ENCODE measurements at places on chromosomes 16 and 17.

GRCh38 chr16:4613636-4614570, 785 bp downstream of the UBALD1 start:
- no peak for DNase-seq

- no peak for DNase-seq
Measured at GRCh38 chr17:279331-279730, 73.3 kb downstream of the RPH3AL start.

DNA sequence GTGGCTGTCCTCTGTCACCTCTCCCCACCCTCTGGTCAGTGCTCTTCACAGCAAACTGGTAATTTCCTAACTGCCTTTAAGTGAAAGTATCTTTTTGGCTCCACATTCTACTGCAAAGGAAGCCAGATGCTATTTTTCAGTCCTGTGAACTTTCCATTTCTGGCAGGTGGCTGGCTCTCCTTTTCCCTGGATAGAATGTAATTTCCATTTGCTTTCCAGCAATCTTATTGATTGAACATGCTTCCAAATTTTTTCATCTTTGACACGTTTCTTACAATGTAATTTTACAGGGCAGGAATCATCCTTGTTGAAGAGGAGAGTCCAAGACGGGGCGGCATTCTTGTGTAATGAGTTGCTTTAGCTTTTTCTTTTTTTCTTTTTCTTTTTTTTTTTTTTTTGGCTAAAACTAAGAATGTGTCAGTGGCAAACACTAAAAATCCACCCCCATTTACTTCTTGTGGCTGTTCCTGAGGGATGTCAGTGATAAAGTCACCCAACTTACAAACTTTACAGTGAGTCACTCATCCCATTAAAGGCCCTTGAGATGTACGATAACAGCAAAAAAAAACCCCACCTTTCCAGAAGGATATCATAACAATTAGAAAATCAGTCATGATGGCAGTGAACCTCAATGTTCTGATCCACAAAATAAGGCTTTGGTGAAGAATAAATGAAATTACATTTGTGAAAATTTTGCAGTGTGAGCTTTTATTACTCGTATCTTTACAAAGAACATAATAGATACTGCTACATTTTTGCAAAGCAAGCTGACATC, 29.4 kb upstream of the PRKCA start:
- no peak for DNase-seq

DNA sequence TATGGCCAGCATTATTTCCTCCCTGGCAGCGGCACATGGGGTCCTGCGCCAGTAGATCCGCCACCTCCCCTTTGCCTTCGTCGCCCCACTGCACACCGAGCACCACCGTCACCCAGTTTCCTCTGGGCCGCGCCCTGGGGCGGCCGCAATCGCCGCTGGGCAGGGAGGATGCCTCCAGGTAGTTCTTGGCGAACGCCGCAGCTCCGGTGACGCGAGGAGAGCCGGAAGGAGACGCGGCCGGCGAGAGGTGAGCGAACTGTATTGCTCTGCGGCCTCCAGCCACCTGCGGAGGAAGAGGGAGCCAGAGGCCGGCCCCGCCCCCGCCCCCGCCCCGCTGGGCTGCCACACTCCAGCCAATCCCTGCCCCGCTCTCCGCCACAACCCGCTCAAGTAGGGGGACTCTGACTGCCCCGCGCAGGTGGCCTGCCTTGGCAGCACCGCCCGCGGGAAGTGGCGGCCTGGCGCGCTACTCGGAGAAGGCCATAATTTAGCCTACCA, 11.8 kb upstream of the SLFN13 start:
- no peak for DNase-seq

DNA sequence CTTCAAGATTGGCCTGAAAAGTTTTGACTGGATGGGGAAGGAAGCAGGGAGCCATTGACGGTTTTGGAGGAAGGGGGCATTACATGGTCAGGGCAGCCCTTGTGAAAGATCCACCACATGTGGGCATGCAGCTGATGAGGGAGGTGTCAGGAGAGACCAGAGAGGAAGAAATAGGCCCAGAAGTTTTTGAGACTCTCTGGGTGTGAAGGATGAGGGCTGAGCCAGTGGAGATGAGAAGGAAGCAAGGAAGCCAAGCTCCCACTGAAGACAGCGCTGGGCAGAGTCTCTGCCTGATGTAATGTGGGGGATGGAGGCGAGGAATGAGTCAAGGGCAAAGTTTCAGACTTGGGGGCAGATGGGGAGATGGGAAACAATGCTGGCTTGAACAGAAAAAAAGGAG, 530 bp downstream of the CCL17 start:
- no peak for DNase-seq

DNA sequence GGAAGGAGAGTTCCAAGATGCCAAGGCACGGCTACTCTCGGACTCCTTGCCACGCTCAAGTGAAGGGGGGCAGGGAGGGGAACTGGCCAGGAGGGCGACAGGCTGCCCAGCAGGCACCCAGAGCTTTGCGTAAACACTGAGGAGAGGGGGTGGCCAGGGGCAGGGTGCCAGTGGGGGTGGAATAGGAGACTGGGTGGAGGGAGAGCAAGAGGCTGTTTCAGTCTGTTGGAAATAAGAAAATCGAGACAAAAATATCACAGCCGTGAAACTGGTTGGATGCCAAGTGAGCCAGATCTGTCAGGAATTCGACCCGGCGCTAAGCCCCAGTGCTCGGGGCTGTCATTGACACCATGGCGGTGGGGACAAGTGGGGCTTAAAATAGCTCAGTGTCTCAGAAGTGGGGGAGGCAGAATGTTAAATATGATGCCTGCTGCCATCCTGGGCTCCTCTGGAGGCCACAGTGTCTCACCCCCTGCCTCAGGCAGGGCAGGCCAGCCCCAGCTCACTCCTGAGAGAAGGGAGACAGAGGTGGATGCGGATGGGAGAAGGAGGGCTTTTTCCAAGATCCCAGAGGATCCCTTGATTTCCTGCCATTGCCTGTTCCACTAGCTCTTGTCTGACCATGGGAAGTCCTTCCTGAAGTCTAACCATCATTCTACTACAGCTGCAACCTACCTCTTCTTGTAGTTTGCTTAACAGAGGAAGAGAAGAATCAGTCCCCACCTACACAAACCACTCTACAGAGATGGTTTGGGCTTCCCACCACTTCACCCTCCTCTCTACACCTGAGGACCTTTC, 9.5 kb downstream of the PNMT start:
- no peak for DNase-seq

GRCh38 chr16:54734156-54734555, 196.5 kb upstream of the IRX5 start:
- no peak for DNase-seq

GRCh38 chr17:60169921-60170817, 20.4 kb downstream of the CA4 start:
- no peak for DNase-seq

DNA sequence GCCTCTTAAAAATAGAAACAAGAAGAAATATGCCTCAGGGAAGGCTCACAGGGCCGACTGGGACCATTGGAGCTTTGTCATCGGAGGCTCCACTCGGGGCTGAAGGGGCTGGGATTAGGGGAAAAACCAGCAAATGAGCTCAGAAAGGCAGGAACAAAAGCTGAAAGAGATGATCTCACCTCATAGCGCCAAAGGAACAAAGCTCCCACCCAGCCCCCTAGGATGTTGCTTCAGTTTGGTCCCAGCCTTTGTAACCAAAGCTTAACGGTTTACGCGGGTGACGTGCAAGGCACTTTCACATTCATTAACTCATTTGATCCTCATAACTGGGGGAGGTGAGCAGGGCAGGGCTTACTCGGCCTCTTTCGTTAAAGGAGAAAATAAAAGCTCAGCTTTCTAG, 168.5 kb upstream of the DYNLRB2 start:
- no peak for DNase-seq

- no peak for DNase-seq
Measured at GRCh38 chr17:49741692-49742076, 22.2 kb downstream of the FAM117A start.

- no peak for DNase-seq
Measured at GRCh38 chr16:84864326-84864955, 44.7 kb downstream of the CRISPLD2 start.

GRCh38 chr16:1863681-1864460, 8.1 kb downstream of the MEIOB start:
- DNase-seq: no peak

DNA sequence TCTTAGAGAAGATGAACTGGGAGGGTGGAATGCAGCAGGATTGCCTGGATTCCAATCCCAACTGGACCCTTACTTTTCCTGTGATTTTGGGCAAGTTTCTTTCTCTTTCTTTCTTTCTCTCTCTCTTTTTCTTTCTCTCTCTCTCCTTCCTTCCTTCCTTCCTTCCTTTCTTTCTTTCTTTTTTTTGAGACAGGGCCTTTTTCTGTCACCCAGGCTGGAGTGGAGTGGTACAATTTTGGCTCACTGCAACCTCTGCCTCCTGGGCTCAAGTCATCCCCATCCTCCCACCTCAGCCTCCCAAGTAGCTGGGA, 20.5 kb downstream of the CDH1 start:
- DNase-seq: no peak

- no peak for DNase-seq
Measured at GRCh38 chr17:42460371-42460770, 1.7 kb downstream of the ATP6V0A1 start.

DNA sequence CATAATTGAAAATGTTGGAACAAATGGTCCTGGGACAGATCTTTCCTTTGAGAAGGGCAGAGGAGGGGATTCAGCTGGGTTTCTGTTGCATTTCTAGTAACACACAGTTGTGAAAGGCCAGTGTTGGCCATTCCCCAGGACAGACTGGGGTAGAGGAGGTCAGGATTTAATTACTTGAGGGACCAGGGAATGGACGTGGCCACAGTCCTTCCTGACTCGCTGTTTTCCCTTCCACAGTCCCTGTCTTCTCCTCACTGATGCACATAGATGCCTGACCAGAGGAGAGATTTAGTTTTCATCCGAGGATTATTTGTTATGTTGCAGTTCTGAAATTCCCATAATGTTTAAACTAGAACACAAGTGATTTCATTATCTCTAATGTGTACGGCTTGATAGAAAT, 25.2 kb upstream of the HEATR6 start:
- DNase-seq: no peak

GRCh38 chr17:29444589-29444988, 54.4 kb downstream of the TAOK1 start:
- no peak for DNase-seq

- no peak for DNase-seq
Measured at GRCh38 chr17:47981462-47981861, 10.5 kb downstream of the CDK5RAP3 start.

- no peak for DNase-seq
Measured at GRCh38 chr17:534071-534691, 180.5 kb downstream of the VPS53 start.

- DNase-seq: no peak
Measured at GRCh38 chr16:1550069-1550468, 16.6 kb downstream of the TMEM204 start.

DNA sequence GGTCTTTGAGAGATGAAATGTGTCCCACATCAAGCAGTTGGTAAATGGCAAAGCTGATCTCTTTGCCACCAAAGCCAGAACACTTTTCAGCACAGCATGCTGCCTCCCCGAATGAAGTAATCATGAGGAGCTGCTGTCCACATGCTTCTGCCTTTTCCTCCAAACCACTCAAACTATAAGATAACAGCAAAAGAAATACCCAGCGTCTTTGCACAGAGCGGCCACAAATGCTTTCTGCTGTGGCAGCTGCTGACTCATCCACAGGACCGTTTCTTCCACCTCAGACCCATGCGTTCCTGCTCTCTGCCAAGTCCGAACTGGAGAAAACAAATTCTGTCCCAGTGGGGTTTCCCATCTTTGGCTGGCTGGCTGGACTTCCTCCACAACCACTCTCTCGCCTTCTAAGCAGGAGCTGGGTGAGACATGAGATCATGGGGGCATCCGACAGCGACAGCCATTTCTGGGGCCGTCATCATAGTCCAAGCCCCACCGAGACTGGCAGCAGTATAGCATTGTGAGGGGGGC, 27.1 kb downstream of the TBC1D3B start:
- DNase-seq: peak; percentile 23

- no peak for DNase-seq
Measured at GRCh38 chr16:68081861-68082628, 3.1 kb upstream of the NFATC3 start.

GRCh38 chr17:75267153-75267410, 3.9 kb downstream of the MIF4GD start:
- DNase-seq: no peak

GRCh38 chr16:72210555-72210954, 38.6 kb upstream of the PMFBP1 start:
- DNase-seq: no peak

GRCh38 chr17:45451131-45451530, 18.5 kb upstream of the ARHGAP27 start:
- DNase-seq: no peak

GRCh38 chr16:23857881-23858269, 22.1 kb downstream of the PRKCB start:
- DNase-seq: no peak
